ENCODE measurements at places on chromosomes 13 and 19.
A peak's percentile ranks its signal among the peaks of the same experiment; 100 is the strongest.

GRCh38 chr19:16217716-16218451 is 20.2 kb downstream of the AP1M1 start:
- no peak overlapping the region for H3K27ac ChIP-seq
- no peaks in the 10 kb centered on the region for H3K27me3 ChIP-seq
- H3K4me1 ChIP-seq, result no peaks in the 10 kb centered on the region

DNA sequence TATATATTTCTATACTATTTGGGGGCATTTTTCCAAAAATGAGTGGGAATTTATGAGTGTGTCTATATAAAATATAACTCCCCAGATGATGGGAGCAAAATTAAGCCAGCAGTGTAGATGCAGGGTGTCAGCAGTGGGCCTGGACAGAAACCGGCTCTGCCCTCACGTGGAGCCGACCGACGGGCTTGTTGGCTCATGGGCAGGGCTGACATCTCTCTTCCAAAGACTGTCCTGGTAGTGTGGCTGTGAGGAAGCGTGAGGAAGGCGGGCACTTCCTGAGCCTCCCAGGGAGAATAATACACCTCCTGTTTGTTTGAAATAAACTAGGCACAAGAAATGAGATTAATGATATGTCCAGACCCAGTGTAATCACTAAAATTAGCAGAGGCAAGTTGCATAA is 206.5 kb downstream of the TEX29 start:
- no peak for DNase-seq
- peaks cover 37% of the 10 kb centered on the region for H3K27me3 ChIP-seq
- no peaks in the 10 kb centered on the region for H3K36me3 ChIP-seq
- no peak overlapping the region for H3K4me3 ChIP-seq
- H3K4me1 ChIP-seq, result no peaks in the 10 kb centered on the region

GRCh38 chr19:18839465-18840287 is 7.9 kb downstream of the UPF1 start:
- no peak for DNase-seq
- H3K36me3 ChIP-seq, result peaks cover 4% of the 10 kb centered on the region
- H3K4me1 ChIP-seq, result peaks cover under 1% of the 10 kb centered on the region
- H3K27ac ChIP-seq, result peak overlapping the region; percentile 23
- no peak overlapping the region for H3K4me3 ChIP-seq

DNA sequence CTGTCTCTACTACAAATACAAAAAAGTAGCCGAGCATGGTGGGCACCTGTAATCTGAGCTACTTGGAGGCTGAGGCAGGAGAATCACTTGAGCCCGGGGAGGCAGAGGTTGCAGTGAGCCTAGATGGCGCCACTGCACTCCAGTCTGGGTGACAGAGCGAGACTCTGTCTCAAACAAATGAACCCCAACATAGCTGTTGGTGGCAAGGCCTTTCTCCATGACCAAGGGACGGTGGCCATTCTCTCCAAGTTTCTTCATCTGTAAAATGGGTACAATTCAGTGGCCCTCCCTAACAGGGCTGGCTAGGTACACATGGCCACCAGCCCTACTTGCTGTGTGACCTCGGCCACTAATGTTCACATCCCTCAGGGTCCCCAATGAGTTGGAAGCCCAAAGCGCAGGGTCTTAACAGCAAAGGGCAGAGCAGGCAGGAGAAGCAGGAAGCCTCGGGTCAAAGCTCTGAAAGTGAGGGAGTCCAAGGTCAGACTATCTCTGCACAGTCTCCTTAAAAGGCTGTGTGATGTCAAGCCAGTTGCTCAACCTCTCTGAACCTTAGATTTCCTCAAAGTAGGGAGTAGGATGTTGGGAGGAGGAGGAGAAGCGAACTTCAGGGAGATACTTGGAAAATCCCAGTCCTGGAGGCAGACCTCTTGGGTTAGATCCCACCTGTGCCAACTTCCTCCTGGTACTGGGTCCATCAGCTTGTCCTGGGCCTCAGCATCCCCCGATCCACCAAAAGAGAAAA is 2.7 kb downstream of the JUND start:
- DNase-seq, result peak; percentile 80
- no peaks in the 10 kb centered on the region for H3K27me3 ChIP-seq
- H3K4me3 ChIP-seq, result peak overlapping the region; percentile 100
- H3K27ac ChIP-seq, result peak overlapping the region; percentile 98
- H3K4me1 ChIP-seq, result peaks cover 37% of the 10 kb centered on the region

- no peak overlapping the region for H3K4me3 ChIP-seq
- H3K27me3 ChIP-seq, result no peaks in the 10 kb centered on the region
- no peaks in the 10 kb centered on the region for H3K4me1 ChIP-seq
- H3K36me3 ChIP-seq, result no peaks in the 10 kb centered on the region
- no peak overlapping the region for H3K27ac ChIP-seq
These were observed 9.3 kb upstream of the PSPC1 start for GRCh38 chr13:19791953-19792537.

DNA sequence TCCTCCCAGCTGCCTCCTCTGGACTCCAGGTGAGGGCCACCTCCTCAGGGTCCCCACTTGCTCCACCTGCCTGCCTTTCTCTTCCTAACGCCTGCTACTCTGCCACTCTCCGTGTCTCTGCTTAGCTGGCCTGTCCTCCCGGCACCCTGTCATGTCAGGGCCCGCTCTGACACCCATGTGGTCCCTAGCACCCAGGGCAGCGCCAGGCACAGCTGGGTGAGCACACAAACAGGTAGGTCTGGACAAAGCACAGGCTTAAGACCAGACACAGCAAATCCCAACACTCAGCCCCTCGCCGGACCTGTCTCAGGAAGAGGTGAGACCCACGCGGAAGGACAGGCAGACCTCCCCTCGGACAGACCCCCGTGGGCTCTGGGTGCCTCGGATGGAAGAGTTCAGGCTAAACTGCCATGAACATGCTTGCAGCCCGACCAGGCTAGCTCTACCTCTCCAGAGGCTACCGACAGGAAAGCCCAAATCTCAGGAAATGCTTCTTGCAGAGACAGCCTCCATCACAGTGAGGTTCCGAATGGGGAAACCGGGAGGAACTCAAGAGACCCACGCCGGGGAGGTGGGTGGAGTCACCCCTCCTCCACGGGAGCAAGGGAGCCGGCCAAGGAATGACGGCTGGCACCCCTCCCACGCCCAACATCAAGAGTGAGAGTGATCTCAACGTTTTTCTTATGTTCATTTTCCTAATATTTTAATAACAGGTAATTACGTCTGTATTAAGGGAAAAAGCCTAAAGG is 12.5 kb downstream of the ZNF787 start:
- H3K27ac ChIP-seq, result no peak overlapping the region
- H3K36me3 ChIP-seq, result no peaks in the 10 kb centered on the region
- H3K27me3 ChIP-seq, result no peaks in the 10 kb centered on the region
- peak overlapping the region; percentile 30 for H3K4me3 ChIP-seq
- H3K4me1 ChIP-seq, result peaks cover 91% of the 10 kb centered on the region

DNA sequence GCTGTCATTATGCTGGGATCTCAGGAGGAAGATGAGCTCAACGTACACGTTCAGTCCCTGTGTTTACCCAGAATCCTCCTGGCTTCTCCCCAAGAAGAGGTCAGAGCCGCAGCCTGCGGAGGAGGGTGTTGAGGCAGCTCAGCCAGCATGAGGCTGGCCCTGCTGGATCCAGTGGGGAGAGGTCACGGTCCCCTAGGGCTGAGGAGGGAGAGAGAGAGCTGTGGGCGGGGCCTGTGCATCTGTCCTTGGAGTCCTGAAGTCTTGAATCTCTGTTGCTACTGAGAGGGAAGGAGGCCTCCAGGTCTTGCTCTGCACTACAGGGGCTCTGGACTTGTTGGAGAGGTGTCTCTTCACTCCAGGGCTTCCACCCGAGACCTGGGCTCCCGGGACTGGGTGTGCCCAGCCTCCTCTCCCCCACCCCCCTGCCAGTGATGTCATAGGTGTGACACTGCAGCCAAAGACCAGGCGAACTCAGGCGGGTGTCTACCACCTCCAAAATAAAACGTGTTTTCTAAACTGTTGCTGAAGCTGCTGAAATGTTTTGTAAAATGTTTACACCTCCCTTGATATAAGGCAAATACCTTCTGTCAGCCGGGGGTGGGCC is 77.9 kb upstream of the KCTD15 start:
- no peak for DNase-seq
- H3K27me3 ChIP-seq, result peaks cover 6% of the 10 kb centered on the region
- no peak overlapping the region for H3K4me3 ChIP-seq
- H3K4me1 ChIP-seq, result no peaks in the 10 kb centered on the region
- no peaks in the 10 kb centered on the region for H3K36me3 ChIP-seq

- peaks cover 12% of the 10 kb centered on the region for H3K4me1 ChIP-seq
- no peak overlapping the region for H3K4me3 ChIP-seq
- no peaks in the 10 kb centered on the region for H3K36me3 ChIP-seq
These were observed 41.5 kb downstream of the ZNF787 start for GRCh38 chr19:56079609-56080008.

DNA sequence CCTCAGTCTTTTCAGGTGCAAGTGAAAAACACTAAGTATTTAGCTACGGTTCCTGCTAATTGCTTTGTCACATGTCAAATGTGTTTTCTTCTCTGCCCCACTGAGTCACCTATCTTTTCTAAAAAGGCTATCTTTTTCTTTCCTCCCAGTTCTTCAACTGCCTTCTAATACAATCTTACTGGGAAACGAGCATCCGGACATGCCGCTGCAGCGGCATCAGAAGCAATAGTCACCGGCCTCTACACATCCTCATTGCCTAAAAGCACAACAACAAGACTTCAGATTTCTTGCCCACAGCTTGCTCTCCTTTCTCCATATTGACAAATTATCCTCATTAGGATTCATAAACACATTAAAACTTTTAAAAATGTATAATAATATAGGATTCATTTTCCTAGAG is 1.2 kb downstream of the PCDH9 start:
- no peak for DNase-seq
- H3K27me3 ChIP-seq, result no peaks in the 10 kb centered on the region
- H3K4me1 ChIP-seq, result peaks cover 22% of the 10 kb centered on the region
- peak overlapping the region; percentile 51 for H3K27ac ChIP-seq

- no peak overlapping the region for H3K4me3 ChIP-seq
- no peaks in the 10 kb centered on the region for H3K36me3 ChIP-seq
- no peaks in the 10 kb centered on the region for H3K27me3 ChIP-seq
- no peak overlapping the region for H3K27ac ChIP-seq
- no peak for DNase-seq
These were observed 36.1 kb upstream of the TMEM255B start for GRCh38 chr13:113722921-113723320.

DNA sequence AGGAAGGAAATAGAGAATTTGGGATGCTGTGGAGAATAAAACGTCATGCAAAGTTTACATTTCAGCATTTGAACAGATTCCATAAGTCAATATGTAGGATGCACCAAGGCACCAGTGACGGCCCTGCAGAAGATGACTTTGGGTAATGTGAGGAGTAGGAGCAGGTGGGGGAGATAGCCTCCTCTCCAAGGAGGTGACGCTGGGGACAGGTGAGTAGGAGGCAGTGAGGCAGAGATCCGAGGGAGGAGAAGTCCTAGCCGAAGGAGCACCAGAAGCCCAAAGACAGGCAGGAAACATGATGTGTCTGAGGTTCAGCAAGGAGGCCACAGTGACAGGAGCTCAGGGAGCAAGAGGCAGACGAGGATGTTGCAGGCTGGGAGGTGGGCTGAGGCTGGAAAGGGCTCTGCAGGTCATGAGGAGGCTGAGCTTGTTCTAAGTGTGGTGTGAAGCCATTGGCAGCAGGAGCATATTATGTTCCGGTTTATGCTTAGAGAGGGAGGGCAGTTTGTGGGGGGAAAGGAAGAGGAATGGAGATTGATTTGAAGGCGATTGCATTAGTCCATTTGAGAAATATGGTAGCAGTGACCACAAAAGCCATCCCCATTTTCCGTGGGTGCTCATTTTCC is 55.7 kb upstream of the C1QTNF9 start:
- no peak overlapping the region for H3K4me3 ChIP-seq
- H3K27ac ChIP-seq, result peak overlapping the region; percentile 12
- H3K36me3 ChIP-seq, result no peaks in the 10 kb centered on the region
- no peaks in the 10 kb centered on the region for H3K27me3 ChIP-seq
- peaks cover 34% of the 10 kb centered on the region for H3K4me1 ChIP-seq

GRCh38 chr13:78102121-78102677 is 183.6 kb upstream of the EDNRB start:
- peaks cover 18% of the 10 kb centered on the region for H3K4me1 ChIP-seq
- peak; percentile 65 for DNase-seq
- H3K27ac ChIP-seq, result no peak overlapping the region
- no peaks in the 10 kb centered on the region for H3K36me3 ChIP-seq

- H3K36me3 ChIP-seq, result no peaks in the 10 kb centered on the region
- no peak overlapping the region for H3K4me3 ChIP-seq
- H3K27ac ChIP-seq, result no peak overlapping the region
- H3K4me1 ChIP-seq, result no peaks in the 10 kb centered on the region
- DNase-seq, result no peak
These were observed 315.4 kb downstream of the RBM26 start for GRCh38 chr13:79090552-79091124.

GRCh38 chr13:106474912-106475311 is 60.5 kb downstream of the EFNB2 start:
- no peak overlapping the region for H3K4me3 ChIP-seq
- no peaks in the 10 kb centered on the region for H3K27me3 ChIP-seq
- H3K36me3 ChIP-seq, result no peaks in the 10 kb centered on the region
- peaks cover 2% of the 10 kb centered on the region for H3K4me1 ChIP-seq

DNA sequence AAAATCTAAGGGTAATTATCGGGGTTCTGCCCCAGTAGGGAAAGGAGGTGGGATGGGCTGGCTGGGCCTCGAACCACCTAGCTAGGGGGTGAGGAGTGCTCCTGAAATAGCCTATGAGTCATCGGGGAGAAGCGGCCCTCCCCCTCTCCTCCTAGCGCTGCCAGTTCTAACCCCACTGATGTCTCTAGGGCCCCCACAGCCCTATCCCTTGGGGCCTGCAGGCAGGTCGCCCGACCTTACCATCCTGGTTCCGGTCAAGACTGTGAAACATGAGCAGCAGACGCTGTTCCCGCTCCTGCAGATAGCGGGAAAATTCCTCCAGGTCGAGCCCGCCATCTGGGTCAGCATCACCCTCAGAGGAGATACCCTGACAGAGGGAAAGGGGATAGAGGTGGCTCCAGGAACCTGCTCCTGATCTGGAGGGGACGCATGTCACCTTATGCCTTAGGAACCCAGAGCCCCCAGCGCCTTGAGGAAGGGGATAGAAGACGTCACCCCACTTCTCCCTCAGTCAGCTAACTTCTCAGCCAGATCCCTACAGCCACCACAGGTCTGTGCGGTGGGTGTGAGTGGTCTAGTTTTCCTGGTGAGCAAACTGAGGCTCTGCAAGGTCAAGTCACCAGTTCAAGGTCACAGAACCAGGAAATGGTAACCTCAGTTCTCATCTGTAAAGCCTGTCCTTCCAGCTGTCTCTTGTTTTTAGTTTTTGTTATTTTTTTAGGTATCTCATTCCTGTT is 1.5 kb downstream of the SLC25A23 start:
- peaks cover 2% of the 10 kb centered on the region for H3K27me3 ChIP-seq
- H3K4me3 ChIP-seq, result no peak overlapping the region
- H3K27ac ChIP-seq, result no peak overlapping the region
- peaks cover 26% of the 10 kb centered on the region for H3K4me1 ChIP-seq
- H3K36me3 ChIP-seq, result peaks cover 14% of the 10 kb centered on the region

DNA sequence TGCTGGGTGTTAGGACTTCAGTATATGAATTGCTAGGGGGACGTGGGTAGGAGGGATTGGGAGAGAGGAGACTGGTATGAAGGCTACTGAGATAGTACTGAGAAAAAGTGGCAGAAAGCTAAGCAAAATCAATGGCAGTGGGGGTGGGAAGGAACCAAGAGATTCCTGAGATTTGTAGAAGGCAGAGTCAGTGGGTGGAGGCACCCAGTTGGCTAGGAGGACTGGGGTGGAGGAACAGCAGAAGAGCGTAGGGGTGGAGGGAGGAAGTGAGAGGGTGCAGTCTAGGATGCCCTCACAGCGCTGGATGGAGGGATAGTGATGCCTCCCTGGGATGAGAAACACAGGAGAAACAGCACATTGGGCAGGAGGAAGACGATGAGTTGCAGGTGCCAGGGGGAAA is 5.6 kb upstream of the MEDAG start:
- H3K4me1 ChIP-seq, result no peaks in the 10 kb centered on the region
- peaks cover 9% of the 10 kb centered on the region for H3K27me3 ChIP-seq
